ENCODE measurements at places on chromosomes 16 and 17.

DNA sequence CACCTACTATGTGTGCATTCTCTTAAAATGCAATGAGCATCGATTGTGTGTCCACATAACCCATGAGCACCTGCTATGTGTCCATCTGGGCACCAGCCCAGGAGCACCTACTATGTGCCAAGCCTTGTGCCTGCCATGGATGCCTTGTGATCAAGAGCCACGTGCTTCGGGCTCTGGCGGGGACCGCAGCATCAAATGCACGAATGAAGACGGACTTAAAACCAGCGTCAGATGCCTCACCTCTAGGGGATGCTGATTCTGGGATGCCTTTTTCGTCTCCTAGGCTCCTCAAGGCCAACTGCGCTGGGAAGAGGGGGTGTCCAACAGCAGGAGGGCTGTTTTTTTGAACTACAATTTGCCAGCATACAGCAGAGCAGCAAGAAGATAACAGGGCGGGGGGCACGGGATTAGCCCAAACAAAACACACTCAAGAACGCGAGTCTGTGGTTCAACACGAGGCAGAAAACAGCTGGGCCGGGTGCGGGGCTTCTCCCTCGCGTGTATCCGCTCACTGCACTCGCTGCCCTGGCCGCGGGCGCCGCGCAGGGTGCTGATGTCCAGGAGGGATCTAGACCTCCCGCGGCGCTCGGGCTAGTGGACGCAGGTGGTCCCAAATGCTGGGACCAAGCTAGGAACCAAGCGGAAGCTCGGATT lies 1.2 kb upstream of the GLIS2 start:
- no peak for DNase-seq

- no peak for DNase-seq
Measured at GRCh38 chr17:4504188-4504587, 5.5 kb downstream of the SPNS2 start.

- DNase-seq = peak; percentile 83
Measured at GRCh38 chr17:81387100-81388090, 7.9 kb upstream of the BAHCC1 start.

DNA sequence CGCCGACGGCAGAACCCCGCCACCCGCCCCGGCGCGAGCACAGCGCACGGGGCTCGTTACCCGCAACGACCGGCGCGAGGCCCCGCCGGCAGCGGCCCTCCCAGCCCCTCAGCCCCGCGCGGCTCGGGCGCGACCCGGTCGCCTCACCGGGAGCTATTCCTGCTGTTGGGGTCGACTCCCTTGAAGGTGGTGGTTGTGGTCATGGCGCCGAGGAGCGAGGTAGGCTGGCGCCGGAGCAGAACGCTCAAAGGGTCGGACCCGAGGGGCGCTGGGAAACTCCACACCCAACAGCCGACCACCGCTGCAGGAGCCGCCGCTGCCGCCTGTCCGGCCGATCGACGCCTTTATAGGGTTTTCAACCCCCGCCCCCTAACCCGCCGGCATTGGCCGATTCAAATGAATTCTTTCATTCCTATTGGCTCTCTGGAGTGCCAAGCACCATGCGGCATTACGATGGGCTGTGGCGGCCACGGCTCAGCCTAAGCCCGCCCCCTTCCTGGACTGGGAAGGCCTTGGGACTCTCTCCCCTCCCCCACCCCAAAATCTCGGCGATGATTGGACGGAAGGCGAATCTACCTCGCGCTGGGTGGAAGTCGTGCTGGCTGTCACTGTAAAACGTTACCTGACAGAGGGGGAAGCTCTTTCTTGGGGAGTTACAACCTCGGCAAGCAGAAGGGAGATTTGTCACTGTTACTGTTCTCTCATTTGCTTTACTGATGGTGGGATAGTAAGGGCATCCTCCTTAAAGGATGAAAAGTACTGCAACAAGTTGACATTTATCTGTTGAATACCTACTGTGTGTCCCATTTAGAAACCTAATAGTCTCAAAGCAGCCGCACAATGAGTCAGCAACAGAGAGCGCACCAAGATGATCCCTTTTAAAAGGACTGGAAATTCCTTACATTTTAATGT lies at the start of gene JPT1:
TSS of gene JPT1 (minus strand) at position 318 of the 912 bp plus-strand sequence. CDS start at position 203, 115 bp downstream.
- peak; percentile 99 for DNase-seq

DNA sequence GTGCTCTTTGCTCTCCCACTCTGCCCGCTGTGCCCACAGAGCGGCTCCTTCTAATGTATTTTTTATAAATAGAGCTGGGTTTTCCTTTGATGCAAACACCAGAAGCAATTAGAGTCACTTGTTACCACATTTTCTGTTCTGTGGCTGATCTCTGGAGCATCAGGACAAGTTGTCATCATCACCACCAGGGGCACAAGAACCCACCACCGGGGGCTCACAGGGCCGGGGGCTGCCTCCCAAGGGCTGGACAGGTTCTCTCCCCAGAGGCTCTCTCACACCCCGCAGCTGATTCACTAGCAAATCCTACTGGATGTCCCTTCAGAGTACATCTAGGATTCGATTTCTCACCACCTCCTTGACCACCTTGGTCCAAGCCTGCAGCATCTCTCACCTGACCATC lies 18.5 kb downstream of the C16orf82 start:
- DNase-seq = no peak

DNA sequence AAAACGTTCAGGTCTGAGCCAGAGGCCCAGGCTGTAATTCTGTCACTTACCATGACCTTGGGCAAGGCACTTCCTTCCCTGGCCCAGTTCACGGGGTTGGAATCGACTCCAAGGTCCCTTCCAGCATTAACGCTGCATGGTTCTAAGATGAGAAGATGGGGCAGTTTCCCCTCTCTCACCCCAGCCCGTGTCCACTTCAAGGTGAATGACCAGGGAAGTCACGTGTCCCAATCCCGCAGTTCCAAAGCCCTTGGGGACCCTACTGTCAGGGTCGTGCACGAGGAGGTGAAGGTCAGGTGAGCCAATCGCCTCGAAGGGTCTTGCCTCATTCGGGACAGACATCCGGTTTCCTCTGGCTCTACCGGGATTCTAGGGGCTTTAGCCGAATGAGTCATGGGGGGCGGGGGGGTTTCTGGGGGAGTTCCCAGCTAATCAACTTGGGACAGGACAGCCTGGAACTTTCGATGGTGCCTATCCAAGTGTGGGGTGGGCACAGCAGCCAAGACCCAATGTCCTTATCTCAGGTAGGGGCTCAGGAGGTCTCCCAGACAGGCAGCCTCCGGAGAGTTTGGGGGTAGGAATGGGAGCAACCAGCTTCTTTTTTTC lies 762 bp upstream of the CSF3 start:
- no peak for DNase-seq

GRCh38 chr17:57422574-57423164 lies 166.3 kb downstream of the MSI2 start:
- DNase-seq = no peak

DNA sequence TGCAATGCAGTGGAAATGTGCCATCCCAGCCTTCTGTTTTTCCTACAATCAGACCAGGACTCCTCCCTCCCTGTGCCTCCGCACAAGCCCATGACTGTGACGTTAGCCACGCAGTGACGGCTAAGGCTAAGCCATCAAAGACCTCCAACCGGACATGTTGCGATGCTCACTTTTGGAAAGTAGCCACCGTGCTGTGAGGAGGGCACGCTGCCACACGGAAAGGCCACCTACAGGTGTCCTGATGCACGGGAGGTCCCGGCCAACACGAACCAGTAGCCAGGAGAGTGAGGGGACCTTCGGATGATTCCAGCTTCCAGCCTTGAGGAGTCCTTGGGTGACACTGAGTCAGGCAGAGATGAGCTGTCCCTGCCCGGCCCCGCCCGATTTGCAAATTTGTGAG lies 53.9 kb downstream of the FOXL1 start:
- no peak for DNase-seq

DNA sequence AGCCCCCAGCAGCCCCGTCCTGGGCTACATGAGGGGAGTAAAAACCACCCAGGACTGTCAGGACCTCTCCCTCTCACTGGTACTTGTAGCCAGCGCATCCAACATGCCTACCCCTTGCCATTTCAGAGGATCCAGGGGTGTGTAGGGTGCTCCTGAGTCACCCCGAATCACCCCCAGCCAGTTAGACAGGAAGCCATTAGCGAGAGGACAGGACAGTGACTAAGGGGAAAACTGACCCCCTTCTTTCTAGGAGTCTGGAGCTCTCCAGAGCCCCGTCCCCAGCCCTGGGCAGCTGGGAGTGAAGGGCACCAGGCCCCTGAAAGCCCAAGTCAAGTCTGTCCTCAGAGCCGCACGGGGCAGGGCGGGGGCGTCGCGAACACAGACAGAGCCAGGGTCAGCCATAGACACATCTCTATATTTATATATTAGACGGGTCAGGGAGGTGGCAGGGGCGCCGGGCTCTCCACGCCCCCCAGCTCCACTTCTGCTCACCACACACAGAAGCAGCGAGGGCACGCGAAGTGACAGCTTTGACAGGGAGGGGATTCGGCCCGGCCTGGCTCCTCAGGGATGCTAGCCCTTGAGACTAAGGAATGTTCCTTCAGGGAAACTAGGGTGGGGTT lies 485 bp upstream of the GDPD3 start:
- no peak for DNase-seq

GRCh38 chr16:89619840-89620239 lies 6.4 kb downstream of the DPEP1 start:
- no peak for DNase-seq

DNA sequence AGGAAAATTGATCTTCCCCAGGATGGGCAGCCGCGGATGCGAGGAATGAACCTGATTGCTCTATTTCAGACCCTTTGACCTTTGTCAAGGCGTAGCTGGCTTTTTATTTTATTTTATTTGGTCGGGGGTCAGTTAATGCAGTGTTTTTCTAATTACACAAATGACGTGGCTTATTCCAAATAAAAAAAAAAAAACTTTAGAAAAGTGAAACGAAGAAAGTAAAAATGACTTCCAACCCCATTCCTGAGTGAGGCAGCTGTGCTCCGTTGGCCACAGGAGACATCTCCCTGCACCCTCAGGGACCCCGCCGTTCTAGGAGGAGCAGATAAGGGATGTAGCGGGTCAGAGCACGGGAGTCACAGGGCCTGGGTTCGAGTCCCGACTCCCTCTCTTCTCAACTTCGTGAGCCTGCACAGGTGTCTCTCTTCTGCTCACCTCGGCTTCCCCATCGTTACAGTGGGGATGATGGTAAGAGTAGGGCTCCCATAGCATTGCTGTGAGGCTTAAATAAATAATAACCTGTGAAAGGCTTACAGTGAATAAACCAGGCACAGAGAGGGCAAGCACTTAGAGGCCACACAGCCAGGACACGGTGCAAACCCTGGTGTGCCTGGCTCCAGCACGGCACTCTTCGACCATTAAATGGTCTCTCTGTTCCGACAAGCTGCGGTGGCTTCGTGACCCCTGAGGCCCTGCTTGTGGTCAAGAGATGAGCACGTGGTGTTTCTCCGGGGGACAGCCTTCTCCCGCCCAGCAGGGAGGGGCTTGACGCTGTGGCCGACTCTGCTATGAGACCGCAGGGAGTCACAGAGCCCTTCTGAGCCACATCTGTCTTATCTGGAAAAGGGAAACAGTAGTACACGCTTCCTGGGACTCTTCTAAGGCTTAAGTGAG lies 10.2 kb downstream of the FOXF1 start:
- no peak for DNase-seq

GRCh38 chr16:6549415-6549814 lies 783.2 kb upstream of the RBFOX1 start:
- no peak for DNase-seq

DNA sequence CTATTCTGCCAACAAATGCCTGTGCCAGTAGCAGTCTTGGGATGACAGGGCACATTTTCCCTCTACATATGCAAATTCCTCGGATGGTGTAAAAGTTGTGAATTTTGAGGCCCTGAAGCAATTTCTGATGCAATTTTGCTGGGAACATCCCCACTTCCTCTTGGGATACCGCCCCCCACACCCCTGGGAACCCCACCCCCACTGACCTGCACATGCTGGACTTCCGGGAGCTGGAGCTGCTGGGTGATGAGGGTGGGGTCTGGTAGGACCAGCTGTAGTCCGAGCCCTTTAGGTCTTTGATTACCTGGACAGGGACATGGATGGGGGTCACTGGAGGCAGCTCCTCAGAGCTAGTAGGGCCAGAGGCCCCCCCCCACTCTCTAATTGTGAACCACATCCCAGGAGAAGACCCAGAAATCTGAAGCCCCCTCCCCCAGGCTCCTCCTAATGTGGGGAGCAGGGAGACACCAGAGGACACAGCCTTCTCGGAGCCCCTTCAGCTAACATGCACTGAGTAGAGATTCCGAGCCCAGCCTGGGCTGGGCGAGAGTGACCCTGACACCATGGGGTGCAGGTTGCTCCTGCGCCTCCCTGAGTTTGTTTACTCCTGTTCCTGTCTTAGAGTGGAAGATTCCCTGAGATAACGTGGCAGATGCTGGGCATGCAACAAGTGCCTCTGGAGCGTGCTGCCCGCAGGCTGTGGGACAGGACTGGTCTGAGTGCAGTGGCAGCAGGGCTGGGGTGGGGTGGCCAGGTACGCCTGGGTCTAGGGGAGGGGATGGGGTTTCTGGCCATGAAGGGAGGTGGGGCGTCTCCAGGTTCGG lies 9.0 kb downstream of the MTSS2 start:
- peak; percentile 22 for DNase-seq

GRCh38 chr17:12349297-12349696 lies 316.4 kb upstream of the MYOCD start:
- no peak for DNase-seq

GRCh38 chr16:66383551-66383950 lies 17.1 kb downstream of the CDH5 start:
- no peak for DNase-seq

DNA sequence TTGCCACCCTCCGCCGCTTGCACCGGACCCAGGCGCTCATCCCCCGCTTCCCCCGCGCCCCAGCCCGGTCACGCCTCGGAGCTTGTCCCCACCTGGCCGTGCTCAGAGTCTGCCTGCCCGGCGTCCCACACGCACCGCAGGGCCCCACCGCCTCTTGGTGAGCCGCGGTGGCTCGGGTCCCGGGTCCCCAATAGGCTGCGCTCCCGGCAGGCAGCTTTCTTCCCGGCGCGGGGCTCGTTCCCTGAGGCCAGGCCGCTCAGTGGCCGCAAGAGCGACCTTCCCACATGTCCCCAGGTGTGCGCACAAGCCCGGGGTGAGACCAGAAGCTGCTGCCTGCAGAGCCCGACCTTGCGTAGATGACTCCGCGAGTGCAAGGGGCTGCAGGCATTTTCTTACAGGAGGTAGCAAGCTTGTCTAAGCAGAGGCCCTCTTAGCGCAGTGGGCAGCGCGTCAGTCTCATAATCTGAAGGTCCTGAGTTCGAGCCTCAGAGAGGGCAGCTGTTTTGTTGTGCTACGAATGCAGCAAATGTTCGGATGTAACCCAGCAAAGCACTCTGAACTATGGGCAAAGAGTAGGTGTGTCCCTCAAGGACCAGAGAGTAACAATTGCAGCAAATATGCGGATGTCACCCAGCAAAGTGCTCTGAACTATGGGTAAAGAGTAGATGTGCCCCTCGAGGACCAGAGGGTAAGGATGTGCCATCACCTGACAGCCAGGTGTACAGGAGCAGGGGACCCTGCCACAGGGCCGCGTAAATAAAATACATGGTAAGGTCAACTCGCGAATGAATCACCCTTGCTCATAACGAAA lies 15.6 kb downstream of the TLE7 start:
- DNase-seq = peak; percentile 35

DNA sequence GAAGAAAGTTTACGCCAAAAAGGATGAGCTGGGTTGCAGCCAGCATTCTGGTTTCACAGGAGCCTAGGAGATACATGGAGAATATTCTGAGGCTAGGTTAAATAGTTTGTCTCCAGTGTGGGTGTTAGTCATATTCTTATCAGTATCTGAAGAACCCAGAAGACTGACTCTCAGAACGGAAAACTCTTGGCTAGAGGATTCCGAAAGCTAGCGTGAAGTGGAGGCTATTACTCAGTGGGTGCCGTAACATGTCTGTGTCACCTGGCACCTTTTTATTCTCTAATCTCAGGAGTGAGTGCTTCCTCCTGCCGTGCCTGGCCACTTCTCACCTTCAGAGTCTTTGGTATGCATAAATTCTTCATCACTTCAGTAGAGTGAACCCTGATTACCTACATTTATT lies 199.5 kb downstream of the WWOX start:
- DNase-seq = no peak

- no peak for DNase-seq
Measured at GRCh38 chr16:81149614-81150013, 53.4 kb upstream of the GCSH start.
